ENCODE measurements at places on chromosomes 2 and 18.

- no peak for DNase-seq
These were observed 81.5 kb upstream of the RMDN2 start for GRCh38 chr2:37843556-37843955.

DNA sequence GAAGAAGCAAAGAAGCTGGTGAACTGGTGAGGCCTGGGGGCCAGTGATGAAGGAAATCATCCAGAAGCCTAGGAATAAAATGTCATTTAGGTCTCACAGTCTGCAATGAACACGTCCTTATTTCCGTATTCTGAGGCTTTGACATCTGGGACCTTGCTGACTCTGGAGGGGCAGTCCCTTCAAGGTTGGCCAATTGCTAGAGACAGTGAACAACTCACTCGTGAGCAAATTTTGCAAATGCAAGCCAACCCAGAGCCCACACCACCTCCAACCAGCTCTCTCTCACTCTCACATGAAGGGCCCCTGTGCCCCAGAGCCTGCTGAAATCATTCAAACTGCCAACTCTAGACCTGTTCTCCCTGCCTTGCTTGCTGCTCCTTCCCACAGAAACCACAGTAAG, 279.1 kb upstream of the LYPD1 start:
- no peak for DNase-seq

GRCh38 chr18:56722518-56722917, 71.4 kb downstream of the WDR7 start:
- no peak for DNase-seq

GRCh38 chr18:3452750-3453539, 3.0 kb downstream of the TGIF1 start:
- DNase-seq: peak; percentile 24

- no peak for DNase-seq
These were observed 48.5 kb downstream of the LPIN2 start for GRCh38 chr18:2964361-2965010.

GRCh38 chr2:187422282-187422681, 25.8 kb downstream of the CALCRL start:
- no peak for DNase-seq

- peak; percentile 8 for DNase-seq
These were observed 447.5 kb downstream of the TNS1 start for GRCh38 chr2:217555081-217555876.

- DNase-seq: no peak
These were observed 68.1 kb downstream of the CDH2 start for GRCh38 chr18:28108814-28109213.

- DNase-seq: no peak
These were observed 281.1 kb upstream of the TRIB2 start for GRCh38 chr2:12435430-12436222.

DNA sequence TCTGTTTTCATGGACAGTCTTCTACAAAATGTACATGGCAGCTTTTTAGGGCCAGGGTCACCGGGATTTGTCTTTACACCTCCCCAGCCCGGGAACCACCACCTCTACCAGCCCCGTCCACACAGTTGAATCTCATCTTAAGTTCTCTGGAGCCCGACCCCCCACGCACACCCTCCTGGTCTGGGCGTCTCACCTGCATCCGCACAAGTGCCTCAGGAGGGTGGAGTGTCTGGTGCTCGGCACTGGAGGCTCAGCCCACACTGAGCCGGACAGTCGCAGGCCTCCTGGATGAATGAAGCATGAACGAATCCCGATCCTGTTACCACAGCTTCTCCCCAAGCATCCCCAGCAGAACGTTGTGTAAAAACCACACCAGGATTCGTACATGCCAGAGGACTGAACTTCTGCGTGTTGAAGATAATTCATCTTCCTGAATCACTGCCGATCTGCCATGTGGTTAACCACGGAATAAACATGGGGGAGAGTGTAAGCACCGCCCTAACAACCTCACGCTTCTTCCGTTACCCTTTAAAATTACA, 162.0 kb downstream of the RTP5 start:
- no peak for DNase-seq

DNA sequence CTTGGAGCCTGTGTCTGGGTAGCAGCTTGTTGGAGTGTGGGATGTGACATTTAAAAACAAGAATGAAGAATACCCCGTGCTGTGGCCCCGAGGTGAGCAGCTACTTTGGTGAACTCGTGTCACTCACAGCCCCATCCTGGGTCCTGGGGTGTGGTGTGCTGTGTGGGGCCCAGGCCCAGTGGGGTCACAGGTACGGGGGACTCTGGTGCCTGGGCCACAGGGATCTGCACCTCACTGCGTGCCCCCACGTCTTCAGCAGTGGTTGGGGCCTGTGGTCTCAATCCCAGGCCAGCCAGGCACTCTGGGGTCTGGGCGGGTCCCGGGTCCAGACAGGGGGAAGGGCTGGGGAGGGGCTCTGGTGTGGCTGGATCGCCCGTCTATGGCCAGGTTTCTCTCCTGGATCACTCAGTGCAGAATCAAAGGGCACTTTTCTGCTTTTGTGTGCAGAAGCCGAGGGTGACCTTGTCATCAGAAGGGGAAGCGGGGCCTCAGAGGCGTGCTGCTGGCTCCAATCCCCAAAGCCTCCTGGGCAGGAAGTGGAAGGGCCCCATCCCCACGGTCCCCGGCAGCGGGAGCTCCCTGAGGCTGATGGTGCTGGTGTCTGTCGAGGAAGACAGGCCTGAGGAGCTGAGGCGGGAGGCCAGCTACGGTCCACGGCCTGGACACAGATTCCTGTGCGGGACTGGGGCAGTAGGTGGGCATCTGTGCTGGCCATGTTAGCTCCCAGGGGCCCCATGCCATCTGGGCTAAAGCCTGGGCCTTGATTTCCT, 1.4 kb downstream of the GPR35 start:
- DNase-seq: peak; percentile 5

DNA sequence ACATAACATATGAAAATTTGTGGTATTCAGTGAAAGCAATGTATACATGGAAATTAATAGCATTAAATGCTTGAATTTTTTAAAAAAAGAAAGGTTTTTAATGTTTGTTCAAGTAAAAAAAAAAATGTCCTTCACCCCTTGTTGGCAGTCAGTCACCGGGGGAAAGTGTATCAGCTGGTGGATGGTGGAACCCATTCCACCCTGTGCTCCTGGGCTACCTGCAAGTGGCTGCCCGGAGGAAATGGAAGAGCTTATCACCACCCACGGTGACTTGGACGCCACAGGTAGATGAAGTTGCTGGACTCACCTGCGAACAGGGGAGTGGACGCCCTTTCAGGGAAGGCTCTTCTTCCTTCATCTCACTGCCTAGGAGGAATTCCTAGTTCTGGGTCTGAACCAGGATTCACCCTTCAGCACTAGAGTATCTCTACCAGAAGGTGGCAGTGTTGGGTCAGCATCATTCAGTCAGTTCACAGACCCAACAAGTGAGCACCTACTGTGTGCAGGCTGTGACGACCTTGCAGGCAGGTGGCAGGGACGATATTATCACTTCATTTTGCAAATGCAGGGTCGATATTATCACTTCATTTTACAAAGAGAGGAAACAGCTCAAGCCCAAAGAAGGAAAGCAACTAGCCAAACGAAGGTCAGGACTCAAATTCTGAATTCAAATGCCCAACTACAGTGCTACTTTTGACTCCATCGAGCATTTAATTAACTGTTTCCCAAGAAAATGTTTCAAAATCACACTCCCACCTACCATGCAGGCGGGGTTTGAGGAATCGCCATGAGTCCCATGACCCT, 35.8 kb downstream of the CIB4 start:
- no peak for DNase-seq

GRCh38 chr2:117714745-117715417, 99.6 kb upstream of the DDX18 start:
- DNase-seq: no peak

DNA sequence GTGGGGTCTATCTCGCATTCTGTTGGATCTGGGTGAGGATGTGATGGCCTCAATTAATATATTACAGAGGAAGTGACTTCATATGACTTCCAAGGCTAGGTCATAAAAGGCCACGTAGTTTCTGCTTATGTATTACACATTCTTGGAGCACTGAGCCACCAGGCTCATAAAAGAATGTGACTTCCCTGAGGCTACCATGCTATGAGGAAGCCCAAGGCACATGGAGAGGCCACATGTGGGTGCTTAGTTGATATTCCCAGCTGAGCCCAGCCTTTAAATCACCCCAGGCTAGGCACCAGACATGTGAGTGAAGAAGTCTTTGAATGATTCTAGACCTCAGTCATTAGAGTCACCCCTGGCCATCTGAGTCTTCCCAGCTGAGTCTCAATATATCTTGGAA, 13.3 kb upstream of the REEP1 start:
- no peak for DNase-seq

DNA sequence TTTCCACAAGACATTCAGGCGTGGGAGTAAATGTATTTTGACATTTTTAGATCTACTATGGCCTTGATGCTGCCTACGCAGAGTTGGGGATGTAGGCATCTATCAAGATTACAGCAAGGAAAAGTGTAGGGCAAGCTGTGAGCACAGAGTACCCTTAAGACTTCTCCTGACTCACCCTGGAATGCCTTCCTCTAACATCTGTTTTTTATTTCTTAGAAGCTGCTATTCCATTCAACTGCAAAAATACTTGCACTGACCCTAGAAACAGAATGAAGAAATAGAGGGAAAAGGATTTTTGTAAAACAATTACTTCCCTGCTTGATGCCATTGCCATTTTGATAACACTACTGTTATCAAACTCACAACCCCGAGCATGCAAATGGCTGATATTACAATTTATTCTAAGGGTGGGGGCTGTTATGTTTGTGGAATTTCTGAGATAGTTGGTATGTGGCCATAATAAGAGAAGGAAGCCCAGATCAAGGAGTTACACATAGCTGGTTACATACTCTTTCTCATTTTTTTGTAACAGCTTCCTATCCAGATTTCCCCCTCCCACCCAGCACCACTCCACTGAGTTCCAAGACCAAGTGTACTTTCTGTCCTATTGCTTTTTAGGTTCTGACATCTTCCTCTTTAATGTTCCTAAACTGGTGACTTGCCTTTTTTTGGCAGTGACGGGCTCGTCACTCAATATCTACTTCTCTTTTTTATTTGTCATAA, 6.0 kb upstream of the ROCK1 start:
- no peak for DNase-seq

DNA sequence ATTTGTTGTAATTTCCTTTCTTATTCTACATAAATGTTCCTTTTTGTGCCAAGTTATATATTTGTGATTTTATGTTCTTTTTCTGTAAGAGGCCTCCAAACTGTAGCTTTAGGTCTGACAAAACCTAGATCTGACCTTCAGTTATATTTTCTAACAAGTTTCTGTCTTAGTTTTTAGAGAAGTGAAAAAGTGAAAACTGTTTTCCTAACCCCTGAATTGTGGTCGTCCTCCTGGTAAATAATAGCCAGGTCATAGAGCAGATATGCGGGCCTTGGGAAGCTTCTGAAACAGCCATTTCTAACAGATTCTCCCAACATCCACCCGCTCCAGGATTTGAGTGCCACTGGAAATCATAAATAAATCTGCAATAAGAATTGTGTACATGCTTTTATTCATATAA, 398.4 kb upstream of the CWC22 start:
- no peak for DNase-seq

GRCh38 chr18:39596891-39597290, 2031.3 kb upstream of the CELF4 start:
- DNase-seq: no peak

DNA sequence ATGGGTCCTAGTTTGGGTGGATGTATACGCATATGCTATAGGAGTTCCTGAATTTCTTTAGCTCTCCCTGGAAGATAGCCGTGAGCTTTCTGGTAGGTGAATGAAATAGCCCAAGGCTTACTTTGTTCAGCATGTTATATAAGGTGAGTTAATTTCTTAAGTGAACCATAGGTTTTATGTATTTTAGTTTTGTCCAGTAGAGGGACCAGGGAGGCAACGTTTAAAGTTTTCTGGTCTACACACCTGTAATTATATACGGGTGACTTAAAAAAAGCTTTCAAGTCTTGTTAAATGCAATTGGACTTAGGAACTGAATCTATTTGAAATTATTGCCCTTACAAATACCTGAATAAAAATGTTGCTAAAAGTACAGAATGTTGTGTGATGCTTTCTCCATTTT, 402.5 kb upstream of the DDX18 start:
- DNase-seq: no peak

GRCh38 chr2:165877565-165878550, 75.7 kb downstream of the TTC21B start:
- DNase-seq: no peak

- peak; percentile 85 for DNase-seq
These were observed 28.6 kb downstream of the ITM2C start for GRCh38 chr2:230893338-230893737.

GRCh38 chr2:26330604-26331003, 15.3 kb upstream of the SELENOI start:
- no peak for DNase-seq

DNA sequence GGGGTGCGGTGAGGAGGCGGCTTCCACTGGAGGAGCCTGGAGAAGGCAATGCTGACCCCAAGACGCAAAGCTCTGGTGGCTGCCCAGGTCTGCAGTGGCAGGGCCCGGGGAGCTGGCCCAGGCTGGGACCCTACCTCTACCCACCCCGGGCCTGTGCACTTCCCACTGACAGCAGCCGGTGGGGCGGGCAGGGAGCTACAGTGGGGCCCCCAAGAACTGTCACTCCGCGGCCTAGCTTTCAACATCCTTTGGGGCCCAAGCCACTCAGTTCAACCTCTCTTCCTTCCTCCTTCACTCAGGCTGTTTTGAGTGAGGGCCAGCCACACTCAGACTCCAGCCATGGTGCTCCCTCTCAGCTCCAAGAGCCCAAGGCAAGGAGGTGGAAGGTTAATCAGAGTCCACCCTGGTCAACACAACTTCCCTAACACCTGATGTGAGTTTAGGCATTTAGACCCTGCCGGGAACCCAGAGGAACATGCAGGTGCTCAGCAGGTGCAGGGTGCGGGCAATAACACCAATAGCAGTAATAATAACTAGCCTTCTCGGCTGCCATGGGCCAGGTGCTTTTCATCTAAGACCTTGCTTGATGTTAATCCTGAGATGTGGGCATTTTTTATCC, 93.6 kb downstream of the ZFP36L2 start:
- DNase-seq: peak; percentile 81

- DNase-seq: no peak
These were observed 907 bp upstream of the SUCLG1 start for GRCh38 chr2:84459944-84460429.

GRCh38 chr2:155519529-155520130, 812.9 kb downstream of the NR4A2 start:
- no peak for DNase-seq

DNA sequence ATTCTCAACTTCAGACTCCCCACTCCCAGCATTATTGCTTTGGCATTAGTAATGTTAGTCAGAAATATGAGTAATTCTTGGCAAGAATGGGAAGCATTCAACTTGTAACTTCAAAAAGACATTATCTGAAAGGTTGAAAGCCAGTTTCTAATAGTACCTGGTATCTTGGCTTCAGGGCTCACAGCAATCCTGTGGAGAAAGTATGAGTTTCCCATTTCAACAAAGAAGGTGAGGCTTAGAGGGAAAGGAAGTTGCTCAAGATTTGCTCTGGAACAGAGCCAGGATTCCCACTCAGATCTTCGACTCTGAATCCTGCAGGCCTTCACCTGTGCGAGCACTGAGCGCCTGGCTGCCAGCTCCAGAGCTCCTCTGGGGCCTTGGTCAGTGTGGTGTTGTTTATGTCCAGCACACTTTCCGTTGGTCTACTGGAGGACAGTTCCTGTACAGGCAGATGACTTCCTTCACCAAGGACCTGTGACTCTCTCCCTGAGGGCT, 136.1 kb downstream of the MCFD2 start:
- no peak for DNase-seq

GRCh38 chr2:46686811-46687210, 207.4 kb downstream of the TMEM247 start:
- DNase-seq: no peak

GRCh38 chr2:31075941-31076590, 62.2 kb downstream of the GALNT14 start:
- no peak for DNase-seq

Data from posterior cingulate gyrus (tissue), 11 donors.